GM12878 (cell line): ENCODE measurements at places on chromosomes 2 and 18.

DNA sequence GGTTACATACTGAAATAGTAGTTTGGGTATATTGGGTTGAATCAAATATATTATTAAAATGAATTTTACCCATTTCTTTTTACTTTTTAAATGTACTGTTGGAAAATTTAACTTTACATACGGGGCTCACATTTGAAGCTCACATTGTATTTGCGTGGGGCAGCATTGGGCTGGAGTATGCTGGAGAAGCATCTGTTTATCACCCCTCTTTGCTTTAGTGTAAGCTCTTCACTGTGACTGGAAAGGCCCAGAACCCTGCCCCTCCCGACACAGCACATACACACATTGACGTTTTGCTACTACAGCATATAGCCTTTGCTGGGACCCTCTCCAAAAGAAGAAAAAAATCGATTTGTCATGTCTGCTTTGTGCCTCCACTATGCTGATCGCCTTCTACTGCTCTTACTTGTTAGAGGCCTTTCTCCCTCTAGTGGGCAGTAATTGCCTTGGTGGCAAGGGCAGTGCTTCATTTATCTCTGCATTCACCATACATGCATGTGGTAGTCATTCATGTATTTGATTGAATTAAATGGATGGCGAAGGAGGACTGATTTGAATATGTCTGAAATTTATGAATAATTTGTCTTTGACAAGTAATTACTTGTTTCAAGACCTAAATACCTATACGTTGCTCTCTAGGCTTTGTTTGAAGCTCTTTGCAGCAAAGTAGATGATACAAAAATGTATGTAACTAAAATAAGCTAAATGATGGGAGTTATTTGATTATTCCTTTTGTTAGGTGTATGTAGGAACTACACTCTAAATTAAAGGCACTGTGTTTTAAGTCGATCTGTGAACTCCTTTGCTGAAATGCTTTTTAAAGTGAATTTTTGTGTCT is 37.4 kb downstream of the VAPA start:
- DNase-seq, result no peak

DNA sequence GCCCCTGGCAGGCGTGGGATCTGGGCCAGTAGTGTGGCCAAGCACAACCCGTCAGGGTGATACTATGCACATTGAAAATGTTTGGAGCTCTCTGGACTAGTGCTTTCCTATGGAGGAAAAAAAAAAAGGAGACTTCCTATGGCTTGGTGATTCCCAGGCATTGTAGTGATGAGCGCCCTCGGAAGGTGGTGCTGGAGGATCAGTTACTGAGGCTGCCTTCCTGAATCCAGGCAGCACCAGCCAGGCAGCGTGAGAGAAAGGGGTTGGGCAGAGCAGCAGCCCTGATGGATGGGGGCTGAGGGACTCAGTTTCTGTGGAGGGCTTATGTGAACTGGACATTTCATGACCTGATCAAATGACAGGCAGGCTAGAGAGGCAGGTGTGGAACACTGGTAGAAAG is 70.9 kb downstream of the CHRNA1 start:
- no peak for DNase-seq

- DNase-seq, result no peak
Measured at GRCh38 chr18:36312806-36313395, 15.4 kb downstream of the FHOD3 start.

DNA sequence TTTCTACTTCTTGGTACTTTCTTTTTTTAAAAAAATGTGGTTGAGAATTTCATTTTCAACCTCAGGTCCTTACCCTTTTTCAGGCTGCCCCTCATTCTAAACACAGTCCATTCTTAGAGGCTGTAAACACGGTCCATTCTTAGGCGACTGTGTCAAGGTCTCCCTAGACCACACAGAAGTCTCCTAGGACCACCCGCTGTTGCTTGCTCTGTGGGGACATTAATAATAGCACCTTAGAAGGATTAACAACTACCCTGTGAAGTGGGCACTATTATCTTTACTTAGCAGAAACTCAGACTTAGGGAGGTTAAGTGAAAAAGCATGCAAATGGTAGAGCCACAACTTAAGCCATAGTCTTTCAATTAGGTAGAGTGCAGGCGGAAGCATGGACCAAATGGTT is 91.7 kb downstream of the RBMS1 start:
- DNase-seq, result no peak

DNA sequence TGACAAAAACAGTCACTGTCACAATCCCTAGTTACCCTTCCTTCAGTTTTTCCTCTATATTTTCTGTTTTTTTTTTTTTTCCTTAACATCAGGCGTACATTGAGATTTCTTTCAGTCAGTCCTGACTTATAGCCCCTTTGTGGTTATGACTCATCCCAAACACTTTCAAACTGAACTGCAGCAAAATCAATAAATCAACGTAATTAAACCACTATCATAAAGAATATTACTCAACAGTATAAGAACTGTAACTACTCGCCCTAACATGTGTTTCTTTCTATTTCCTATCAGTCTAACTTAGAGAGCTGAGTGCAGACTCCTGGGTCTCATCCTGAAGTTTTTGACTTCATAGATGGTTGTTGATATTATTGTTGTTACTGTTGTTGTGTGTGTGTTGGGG is 523.5 kb downstream of the LRRTM4 start:
- DNase-seq, result no peak

GRCh38 chr18:63523660-63524059 is 18.5 kb upstream of the SERPINB12 start:
- DNase-seq, result no peak

- DNase-seq, result no peak
Measured at GRCh38 chr18:67783196-67783946, 266.9 kb upstream of the DSEL start.

DNA sequence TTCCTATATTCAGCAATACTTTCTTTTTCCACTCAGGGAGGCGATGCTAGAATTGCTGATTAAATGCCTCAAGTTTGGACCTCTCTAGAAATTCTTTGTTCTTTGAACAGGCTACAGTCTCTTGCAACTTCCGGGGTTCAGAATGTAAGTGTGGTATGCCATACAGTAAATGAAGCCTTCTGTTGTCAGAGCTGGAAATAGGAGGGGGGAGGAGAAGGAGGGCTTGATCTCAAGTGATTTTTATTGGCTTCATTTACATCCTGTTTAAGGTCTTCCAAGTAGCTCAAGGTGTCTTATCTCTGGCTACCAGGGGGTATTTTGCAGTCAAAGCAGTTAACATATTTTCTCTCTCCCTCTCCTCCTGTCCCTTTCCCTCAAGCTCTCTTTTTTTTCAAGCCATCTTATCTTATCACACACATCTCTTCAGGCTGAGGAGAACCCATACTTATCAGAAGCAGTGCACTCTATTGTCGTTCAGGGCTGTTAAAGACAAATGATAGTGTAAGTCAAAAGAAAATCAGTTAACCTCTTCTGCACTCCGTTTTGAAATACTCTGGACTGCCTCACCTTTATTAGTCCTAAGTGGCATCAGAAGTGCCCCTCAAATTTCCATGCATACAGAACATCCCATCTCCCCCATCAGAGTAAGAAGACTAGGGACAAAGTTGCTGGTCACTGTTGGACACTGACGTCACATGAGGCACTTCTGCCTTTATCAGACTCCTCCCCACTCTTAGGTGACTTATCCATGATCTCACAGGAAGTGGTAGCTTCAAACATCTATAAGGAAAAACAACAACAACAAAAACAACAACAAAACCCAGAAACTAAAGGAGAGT is 112.2 kb downstream of the ZNF521 start:
- DNase-seq, result no peak

GRCh38 chr18:56841836-56842235 is 190.7 kb downstream of the WDR7 start:
- no peak for DNase-seq

GRCh38 chr2:160224060-160224459 is 24.0 kb upstream of the ITGB6 start:
- DNase-seq, result peak; percentile 67

DNA sequence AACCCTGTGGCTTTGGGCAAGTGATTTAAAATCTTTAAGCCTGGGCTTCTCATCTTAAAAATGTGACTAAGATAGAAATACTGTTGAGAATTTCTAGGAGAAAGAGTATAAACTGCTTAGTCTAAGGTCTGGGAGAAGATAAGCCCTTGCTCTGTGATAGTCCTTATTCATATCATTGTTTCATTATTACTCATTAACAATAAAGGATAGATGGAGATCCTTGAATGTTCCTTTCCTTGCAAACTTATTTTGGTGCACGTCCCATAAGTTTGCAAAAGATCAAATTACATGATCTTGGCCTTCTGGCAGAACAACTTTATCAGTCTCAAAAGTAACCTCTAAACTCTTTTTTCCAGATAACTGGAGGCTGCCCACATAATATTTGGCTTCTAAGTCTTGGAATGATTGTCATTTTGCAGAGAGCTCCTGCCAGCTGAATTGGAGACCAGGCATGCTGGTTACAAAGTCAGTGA is 138.3 kb downstream of the FAM124B start:
- DNase-seq, result no peak
